NCI-H1417 treated with DMSO at 0.1 percent for 48 hours (cell line): ENCODE measurements at places on chromosomes 4 and X.
A peak's percentile ranks its signal among the peaks of the same experiment; 100 is the strongest.

GRCh38 chr4:23135792-23136645, 443.3 kb downstream of the GBA3 start:
- peak; percentile 29 for DNase-seq

DNA sequence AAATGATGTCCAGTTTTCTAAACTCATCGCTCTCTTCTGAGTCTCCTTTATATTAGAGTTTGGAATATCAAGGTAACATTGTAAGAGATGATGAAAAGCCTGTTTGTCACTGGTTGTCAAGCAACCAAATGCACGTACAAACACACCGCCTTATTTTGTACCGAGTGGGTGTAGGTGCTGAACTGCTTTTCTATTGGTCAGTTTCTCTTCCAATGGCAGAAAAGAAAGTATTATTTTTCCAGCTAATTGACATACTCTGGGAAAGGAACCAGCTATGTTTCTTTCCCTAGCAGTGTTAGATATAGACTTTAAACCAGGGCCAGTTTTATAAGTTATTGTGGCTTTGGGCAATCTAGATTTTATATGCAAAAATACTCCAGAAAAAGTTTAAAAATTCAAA, 6.6 kb upstream of the PPM1K start:
- no peak for DNase-seq

GRCh38 chr4:53361451-53361850, 4.4 kb downstream of the SCFD2 start:
- no peak for DNase-seq

DNA sequence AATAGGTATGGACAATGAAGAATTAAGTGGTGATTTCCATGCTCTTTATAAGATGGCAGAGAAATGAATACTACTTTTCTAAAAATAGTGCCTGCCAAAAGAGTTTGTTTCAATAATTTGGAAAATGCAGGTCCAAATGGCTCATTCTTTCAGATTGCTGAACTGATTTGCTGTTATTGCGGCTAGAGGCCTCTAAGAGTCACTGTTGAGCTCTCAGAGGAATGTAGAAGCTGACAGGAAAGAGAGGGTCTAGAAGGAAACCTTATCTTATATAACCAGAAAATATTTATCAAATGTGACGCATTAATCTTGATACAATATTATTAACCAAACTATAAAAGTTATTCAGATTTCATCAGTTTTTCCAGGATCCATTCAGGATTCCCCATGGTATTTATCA, 65.7 kb upstream of the PAGE1 start:
- DNase-seq, result no peak

DNA sequence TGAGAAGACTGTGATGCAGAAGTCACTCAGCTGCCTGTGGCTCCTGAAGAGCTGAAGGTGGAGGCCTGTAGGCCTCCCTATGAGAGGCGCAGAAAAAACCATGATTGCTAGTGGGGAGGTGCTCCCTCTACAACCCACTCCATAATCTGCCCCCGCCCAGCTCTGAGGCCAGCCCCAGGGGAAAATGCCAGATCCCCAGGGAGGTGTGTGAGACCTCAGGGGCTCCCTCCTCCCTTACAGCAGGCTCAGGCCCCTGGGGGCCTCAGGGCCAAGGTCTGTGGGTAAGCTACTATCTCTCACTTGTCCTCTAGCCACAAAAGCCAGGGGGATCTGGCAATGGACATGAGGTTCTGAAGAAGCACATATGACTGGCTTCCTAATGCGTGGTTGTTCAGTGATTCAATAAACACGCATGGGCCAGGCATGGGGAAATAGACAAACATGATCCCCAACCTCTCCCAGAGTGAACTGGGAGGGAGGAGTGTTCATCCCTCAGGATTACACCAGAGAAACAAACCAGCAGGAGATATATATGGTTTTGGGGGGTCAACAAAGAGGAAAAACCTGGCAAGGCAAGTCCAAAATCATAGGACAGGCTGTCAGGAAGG, 51.0 kb upstream of the MTM1 start:
- DNase-seq, result no peak

DNA sequence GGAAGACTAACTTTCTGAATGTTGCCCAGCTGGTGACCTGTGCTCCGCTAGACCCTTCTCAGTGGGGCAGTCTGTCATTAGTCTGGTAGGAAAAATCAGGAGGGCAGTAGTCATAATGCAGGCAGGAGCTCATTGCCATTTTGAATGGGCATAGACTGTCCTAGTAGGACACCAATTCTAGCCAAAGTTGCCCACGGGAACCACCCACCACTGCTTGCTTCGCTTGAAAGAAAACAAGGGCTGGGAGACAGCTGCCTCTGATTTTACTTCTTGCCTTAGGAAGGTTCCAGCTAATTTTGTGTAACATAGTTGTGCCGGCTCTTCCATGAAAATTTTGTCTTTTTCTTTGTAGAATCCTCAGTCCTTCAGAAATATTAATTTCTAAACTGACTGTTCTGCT, 23.3 kb downstream of the HOPX start:
- DNase-seq, result no peak
